Ovary (tissue), 10 donors: ENCODE measurements at places on chromosomes 12 and 14. TPM values are rescaled to one million over a fixed set of nuclear protein-coding genes. Genes with fewer than 3 reads are reported as not detected.

DNA sequence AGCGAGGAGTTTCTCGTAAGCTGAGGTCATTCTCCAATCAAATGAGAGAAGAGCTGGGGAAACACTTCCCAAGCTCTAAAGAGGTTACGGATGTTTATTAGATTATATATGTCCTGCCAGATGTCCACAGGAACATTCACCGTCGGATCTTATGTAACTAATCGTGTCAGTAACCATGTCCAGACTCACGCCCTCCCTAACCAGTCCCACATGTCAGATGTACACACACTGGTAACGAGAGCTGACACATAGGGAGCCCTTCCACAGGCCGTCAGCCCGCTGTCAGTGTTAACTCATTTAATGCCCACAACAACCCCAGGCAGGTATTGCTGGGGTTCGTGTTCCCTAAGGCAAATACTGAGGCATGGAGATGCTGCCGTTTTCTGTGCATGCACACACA is 223.7 kb upstream of the RTL1 start:
- no peaks in the 10 kb centered on the region for H3K4me1 ChIP-seq
- H3K27ac ChIP-seq: no peak overlapping the region
- H3K4me3 ChIP-seq: no peak overlapping the region
- no peaks in the 10 kb centered on the region for H3K27me3 ChIP-seq
- no peak for DNase-seq

DNA sequence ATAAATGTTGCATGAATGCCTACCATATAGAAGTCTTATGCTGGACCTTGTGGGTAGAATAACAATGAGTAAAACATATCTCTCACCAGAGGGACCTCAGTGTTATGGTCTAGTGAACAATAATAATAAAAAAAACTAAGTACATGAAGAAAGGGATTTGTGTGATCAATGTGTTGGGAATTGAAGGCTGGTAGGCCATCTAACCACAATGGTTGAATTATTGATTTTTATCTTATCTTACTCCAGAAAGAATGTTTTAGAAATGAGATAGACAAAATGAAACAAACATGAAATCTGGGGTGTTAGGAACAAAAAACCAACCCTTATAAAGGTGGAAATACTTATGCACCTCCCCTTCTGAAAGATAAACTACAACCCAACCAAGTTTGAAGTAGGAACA is 243.9 kb upstream of the LRIG3 start:
- no peaks in the 10 kb centered on the region for H3K27me3 ChIP-seq
- no peak overlapping the region for H3K4me3 ChIP-seq
- H3K27ac ChIP-seq: no peak overlapping the region

DNA sequence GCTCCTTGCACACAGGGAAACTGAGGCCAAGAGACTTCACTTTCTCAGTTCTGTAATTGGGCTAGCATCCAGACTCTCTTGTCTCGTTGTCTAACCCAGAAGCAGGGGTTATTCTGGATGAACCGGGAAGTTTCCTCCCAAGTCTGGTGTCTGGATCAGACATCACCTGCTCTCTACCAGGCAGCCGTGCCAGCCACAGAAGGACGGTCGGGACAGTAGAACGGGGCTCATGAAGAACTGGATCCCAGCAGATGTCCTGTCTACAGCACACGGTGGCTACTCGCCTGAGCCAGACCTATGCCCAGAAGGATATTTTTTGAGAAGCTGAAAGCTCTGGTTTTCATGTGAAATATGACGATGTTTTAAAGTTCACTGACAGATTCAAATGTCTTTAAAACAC is 19.1 kb upstream of the FZD10 start:
- H3K27me3 ChIP-seq: no peaks in the 10 kb centered on the region
- no peaks in the 10 kb centered on the region for H3K4me1 ChIP-seq
- no peak for DNase-seq
- no peaks in the 10 kb centered on the region for H3K36me3 ChIP-seq
- H3K27ac ChIP-seq: no peak overlapping the region

DNA sequence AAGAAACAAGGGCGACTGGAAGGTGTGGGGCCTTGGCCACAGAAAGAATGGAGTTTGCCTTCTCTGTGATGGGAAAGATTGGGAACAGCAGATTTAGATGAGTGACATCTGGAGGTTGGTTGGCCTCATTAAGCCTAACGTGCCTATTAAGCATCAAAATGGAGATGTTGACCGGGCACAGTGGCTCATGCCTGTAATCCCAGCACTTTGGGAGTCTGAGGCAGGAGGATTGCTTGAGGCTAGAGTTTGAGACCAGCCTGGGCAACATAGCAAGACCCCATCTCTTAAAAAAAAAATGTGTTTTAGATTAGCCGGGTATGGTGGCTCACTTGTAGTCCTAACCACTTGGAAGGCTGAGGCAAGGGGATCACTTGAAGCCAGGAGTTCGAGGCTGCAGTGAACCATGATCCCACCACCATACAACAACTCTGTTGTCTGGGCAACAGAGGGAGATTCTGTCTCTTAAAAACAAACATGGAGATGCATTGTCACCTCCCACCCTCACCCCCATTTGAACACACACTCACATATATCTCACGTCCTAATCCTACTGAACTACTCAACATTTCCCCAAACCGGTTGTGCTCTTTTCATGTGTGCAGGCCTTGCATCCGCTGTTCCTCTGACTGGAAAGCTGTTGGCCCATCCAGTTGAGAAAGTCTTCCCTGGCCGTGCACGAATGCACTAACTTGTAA is 172.1 kb downstream of the ETV6 start:
- H3K4me1 ChIP-seq: peaks cover 3% of the 10 kb centered on the region
- DNase-seq: no peak
- no peaks in the 10 kb centered on the region for H3K27me3 ChIP-seq

AHNAK2 gene
- total RNA-seq: 3.9 TPM

DNA sequence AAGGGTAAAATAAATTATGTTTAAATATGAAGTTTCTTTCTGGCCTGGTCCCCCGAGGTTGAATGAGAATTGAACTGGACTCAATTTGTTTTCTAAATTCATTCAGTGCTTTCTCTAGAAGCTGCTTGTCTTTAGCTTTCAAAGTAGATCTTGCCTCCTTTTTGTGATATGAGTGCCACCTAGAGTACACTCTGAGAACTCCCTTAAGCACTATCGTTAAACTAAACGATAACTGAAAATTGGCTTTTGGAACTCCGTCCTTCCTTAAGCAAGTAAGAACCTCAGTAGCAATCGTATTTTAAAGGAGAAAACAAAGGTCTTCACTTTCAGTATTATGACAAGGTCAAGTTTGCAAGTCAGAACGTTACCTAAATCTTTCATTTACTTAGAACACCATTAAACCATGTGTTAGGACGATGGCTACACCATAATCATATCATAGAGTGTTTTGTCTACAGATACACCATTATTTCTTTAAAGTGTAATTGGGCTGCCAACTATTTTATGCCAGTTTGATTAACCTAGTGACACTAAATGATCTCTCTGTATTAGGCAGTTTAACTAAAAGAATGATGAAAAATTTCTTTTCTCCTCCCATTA is 364.8 kb downstream of the SNAPC1 start:
- no peak overlapping the region for H3K27ac ChIP-seq
- no peaks in the 10 kb centered on the region for H3K36me3 ChIP-seq
- H3K4me3 ChIP-seq: no peak overlapping the region

- H3K36me3 ChIP-seq: no peaks in the 10 kb centered on the region
- H3K4me3 ChIP-seq: no peak overlapping the region
- H3K27ac ChIP-seq: peak overlapping the region; percentile 72
- peaks cover 15% of the 10 kb centered on the region for H3K4me1 ChIP-seq
Measured at GRCh38 chr12:109932878-109933503, 32.9 kb downstream of the TCHP start.

RBM25 gene
- total RNA-seq: 61.1 TPM

GRCh38 chr12:53766881-53767280 is 15.1 kb upstream of the CISTR start:
- no peaks in the 10 kb centered on the region for H3K27me3 ChIP-seq
- H3K36me3 ChIP-seq: no peaks in the 10 kb centered on the region
- H3K27ac ChIP-seq: no peak overlapping the region
- no peak overlapping the region for H3K4me3 ChIP-seq

- no peaks in the 10 kb centered on the region for H3K36me3 ChIP-seq
- peak within 1 kb of the TSS; percentile 90 for H3K27ac ChIP-seq
- peak within 1 kb of the TSS; percentile 68 for H3K4me3 ChIP-seq
- peaks cover 19% of the 10 kb centered on the region for H3K4me1 ChIP-seq
- no peaks in the 10 kb centered on the region for H3K27me3 ChIP-seq
- peak; percentile 72 for DNase-seq
Measured at GRCh38 chr12:53231921-53232645, at the start of gene RARG. TSS of gene RARG (minus strand) at chr12:53232209. CDS start at chr12:53227545, 4,664 bp downstream.
